ENCODE measurements at places on chromosomes 5 and 9. TPM values are rescaled to one million over a fixed set of nuclear protein-coding genes. Genes with fewer than 3 reads are reported as not detected.

DNA sequence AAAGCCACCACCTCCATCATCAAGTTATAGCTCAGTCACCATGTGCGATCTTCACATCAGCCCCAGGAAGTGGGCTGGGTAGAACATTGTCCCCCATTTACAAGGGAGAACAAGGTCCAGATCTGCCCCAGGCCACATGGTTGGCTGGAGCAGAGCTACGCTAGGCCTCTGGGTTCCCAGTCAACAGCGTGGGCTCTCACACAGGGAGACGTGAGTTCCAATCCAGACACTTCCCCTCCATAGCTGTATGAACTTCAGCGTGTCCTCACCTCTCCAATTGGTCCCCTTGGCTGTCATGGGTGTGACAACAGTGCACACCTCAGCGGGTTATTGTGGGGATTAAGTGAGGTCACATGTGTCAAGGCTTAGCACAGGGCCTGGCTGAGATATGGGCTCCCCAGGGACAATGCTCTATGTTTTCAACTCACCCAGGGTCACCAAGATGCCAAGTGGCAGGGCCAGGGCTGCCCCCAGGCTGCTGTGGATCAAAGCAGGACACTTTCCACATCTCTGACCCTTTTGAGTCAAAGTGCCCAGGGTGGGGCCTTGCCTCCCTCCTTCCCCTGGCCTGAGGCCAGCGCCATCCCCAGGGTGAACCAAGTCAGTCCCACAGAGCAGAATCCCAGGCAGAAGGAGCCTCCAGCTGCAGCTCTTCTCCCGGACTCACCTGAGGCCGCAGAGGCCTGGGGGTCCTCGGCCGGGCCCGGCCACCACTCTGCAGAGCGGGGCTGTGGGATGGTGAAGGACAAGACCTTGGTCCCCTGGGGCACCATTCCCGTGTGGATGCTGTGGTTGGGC, 19.8 kb downstream of the AKNA start:
- DNase-seq, result no peak

GRCh38 chr5:180598797-180599589, 7.7 kb upstream of the SCGB3A1 start:
- no peak for DNase-seq

- DNase-seq, result no peak
These were observed 196.3 kb downstream of the MEF2C start for GRCh38 chr5:88686726-88687125.

DNA sequence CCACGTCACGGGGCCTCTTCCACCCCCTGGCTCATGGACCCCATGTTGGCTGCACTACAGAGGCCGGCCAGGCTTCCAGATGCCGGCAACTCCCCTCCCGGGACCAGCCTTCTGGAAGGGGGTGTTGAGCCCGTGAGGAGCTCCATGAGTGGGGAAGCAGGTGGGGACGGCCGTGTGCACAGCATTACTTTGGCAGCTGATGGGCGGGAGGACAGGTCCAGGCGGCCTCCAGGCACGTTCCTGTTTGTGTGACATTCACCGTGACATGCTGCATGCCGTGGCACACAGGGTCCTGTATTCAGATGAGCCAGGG, 29.1 kb upstream of the ABO start:
- no peak for DNase-seq

DNA sequence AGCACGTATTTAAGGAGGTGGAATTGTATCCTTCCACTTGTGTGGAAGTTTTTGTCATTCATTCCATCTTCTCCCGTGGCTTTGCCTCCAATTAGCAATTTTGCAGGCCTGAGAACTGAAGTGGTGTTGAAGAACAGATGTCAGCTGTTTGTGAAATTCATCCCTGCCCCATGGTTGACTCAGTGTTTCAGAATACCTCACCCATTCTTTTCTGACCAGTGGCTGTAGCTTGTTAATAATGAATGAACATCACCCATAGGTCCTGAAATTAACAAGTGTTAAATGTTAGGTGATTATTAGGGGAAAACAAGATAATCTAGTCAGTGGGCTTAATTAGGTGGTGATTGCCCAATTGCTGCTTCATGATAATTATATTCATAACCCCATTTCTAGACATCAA, 11.7 kb downstream of the ZNF462 start:
- DNase-seq, result no peak

DNA sequence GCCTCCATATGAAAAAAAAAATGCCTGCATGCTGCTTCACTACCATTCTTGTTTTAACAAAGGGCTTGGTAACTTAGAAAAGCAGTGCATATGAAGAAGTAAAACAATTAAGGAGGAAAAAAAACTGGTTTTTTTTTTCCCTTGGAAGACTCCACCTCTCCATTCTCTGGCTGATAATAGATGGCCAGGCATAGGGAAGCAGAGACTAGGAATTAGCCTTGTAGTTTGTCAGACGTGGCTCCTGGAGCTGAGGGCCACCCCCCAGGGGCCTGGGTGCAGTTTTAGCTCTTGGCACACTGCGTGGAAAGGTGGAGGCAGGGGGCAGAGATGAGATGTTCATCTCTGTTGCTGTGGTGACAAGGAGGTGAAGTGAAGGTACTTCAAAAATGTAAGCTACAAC, 42.7 kb downstream of the WDR36 start:
- DNase-seq, result no peak

DNA sequence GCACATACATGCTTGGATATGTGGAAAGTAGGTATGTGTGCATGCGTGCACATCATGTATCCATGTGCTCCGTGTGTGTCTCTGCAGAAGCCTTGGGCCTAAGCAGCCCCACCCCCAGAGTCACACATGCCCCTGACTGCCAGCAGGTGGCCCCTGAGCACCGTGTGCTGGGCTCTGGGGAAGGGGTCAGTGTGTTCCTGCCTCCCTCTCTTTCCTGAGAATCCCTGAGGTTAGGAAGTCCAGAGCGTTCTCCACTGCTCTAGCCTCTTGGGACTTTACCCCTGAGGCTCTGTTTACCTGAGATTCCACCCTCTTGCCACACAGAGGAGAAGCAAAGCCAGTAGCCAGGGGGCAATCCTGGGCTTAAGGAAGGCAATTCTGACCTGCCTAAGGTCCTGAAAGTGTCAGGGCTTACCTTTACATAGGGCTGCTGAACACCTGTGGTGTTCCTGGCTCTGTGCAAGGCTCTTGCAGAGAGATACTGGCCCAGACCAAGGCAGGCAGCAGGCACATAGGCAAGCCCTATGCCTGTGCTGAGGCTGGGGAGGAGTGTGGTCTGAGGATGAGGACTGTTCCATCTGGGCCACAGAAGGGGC, 207.3 kb downstream of the TMEM38B start:
- DNase-seq, result peak; percentile 67

DNA sequence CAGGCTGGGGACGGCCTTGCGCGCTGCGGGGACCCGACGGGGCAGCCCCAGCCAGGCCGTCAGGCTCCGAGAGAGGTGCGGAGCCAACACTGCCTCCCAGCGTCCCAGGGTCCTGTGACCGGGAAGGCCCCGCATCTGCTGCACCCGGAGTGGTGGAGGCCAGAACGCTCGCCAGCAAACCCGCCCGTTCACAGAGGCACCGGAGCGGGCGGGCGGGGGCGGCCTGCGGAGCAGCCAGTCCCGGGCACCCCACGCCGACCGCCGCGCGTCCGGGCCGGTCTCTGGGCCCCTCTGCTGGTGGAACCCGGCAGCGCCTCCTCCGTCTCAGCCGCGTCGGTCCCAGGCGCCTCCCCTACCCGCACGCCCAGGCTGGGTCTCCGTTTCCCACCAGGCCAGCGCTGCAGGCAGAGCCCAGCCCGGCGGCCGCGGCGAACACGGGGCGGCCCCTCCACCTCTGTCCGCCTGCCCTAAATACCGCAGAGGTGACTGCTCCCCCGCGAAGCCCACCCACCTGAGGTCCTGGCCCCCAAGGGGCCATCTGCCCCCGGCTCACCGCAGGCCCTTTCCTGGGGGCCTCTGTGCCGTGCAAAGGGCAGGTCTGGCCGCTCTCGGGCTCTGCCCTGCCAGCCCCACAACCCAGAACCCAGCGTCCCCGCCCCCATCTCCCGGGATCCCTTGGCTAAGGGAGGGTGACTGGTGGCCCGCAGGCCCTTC, 15.9 kb downstream of the EXD3 start:
- peak; percentile 75 for DNase-seq

DNA sequence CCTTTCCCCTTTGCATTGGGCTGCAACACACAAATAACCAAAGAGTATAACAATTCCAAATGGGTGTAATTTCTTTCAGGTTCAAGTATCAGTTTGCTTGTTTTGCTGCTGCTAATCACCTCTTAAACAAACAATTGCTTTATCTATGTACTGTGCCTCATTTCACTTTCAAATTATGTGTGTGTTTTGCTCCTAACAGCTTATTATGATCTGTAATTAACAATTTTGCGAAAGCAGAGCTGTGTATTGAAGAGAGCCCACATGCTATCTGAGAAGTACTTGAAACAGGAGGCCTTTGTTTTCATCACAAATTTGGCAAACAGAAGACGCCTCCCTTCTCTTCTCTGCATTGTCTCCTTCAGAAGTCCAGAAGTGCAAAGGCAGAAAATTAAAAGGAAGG, 312.0 kb downstream of the TLE1 start:
- DNase-seq, result no peak

- no peak for DNase-seq
These were observed 53.9 kb downstream of the OSTF1 start for GRCh38 chr9:75142202-75142601.

DNA sequence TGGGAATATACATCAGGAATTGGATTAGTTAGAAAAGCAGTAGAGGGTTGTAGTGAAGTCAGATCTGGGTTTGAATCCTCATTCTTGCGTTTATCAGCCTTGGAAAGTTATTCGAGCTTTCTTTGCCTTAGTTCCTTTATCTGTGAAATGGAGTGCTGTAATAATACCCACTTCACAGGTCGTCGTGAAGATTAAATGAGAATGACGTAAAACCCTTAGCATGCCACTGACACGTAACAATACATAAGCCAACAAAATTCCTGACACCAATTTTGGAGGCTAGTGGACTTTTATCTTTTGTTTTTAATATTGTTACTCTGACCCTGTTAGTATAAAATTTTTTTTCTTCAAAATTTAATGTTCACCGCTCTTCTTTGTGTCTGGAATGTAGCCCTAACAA, 3.4 kb downstream of the SKP2 start:
- DNase-seq, result no peak

DNA sequence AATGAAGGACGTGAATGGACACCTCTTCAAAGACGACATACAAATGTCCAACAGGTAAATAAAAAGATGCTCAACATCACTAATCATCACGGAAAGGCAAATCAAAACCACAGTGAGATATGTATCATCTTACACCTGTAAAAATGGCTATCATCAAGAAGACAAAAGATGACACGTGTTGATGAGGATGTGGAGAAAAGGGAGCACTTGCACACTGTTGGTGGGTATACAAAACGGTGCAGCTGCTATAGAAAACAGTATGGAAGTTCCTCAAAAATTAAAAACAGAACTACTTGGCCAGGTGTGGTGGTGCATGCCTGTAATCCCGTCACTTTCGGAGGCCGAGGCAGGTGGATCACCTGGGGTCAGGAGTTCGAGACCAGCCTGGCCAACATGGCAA, 47.9 kb downstream of the STK10 start:
- no peak for DNase-seq

- no peak for DNase-seq
These were observed 83.8 kb upstream of the FCN1 start for GRCh38 chr9:135001526-135001925.

- no peak for DNase-seq
These were observed 24.2 kb upstream of the KIF12 start for GRCh38 chr9:114123031-114123977.

- peak; percentile 85 for DNase-seq
These were observed at the start of gene ST8SIA4 for GRCh38 chr5:100903039-100903887. Gene ST8SIA4 (minus strand): TSS chr5:100903282. CDS start chr5:100902955, 327 bp downstream.

The ABCA1 gene
- 12.8 TPM for polyA plus RNA-seq

The DDX31 gene
- 18.9 TPM for polyA plus RNA-seq

The PLAC8L1 gene
- polyA plus RNA-seq, result 2.4 TPM

The SLCO6A1 gene
- not detected for polyA plus RNA-seq

The HTR4 gene
- polyA plus RNA-seq, result not detected

The SPATA31C1 gene
- 0.58 TPM for polyA plus RNA-seq

The PSAT1 gene
- 76.7 TPM for polyA plus RNA-seq

The WDR41 gene
- 65.1 TPM for polyA plus RNA-seq

The SLC23A1 gene
- polyA plus RNA-seq, result 15.7 TPM

The CMYA5 gene
- 26.4 TPM for polyA plus RNA-seq

The GRXCR2 gene
- polyA plus RNA-seq, result not detected

The ZNF354B gene
- 34.4 TPM for polyA plus RNA-seq

The AJM1 gene
- polyA plus RNA-seq, result 1.00 TPM

The PSIP1 gene
- 253 TPM for polyA plus RNA-seq

The KCNN2 gene
- polyA plus RNA-seq, result 4.0 TPM

The GRM6 gene
- polyA plus RNA-seq, result 1.9 TPM

Data from left kidney (tissue), 8 donors.